ENCODE measurements at places on chromosomes 4 and X.

DNA sequence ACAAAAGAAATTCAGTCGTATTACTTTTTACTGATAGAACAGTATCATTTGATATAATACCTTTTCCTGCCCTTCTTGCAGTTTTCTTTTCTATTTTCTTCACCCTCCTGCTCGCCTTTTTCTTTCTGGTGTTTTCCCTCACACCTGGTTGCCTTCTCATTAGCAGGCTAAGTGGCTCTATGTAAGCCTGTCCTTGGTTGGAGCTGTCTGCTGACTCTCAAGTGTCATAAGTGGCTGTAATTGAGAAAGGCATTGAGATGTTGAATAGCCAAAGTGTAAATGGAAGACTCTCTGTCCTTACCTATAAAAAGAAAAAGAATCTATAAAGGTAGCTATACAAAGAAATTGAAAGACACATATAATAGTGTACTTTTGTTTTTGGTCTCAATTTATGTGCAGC, 180.7 kb downstream of the ADGRL3 start:
- DNase-seq, result no peak

DNA sequence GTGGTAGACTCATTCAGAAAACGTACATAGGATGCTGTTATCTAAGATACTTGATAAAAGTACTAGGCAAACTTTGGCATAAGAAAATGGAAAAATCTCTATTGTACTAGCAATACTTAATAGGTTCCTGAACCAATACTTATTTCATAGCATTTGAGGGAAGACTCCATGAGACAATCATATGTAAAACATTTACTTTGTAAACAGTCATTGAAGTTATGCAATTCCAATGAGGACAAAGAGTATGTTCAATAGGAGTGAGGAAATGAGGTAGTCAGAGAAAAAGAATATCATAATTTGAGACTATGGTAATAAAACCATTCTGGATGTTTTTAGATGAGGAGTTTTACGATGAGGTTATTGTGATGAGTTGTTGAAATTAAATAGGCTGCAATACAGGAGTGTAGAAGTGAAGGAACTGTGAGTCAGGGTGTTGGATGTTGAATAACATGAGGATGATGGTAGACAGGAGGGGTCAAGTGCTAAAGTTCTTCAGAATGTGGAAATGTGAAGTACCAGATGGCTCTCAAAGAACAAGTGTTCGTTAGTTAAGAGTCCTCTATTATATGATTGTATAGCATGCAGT, 397.9 kb downstream of the PPP3CA start:
- no peak for DNase-seq

GRCh38 chr4:93912146-93912545, 83.6 kb downstream of the ATOH1 start:
- no peak for DNase-seq

DNA sequence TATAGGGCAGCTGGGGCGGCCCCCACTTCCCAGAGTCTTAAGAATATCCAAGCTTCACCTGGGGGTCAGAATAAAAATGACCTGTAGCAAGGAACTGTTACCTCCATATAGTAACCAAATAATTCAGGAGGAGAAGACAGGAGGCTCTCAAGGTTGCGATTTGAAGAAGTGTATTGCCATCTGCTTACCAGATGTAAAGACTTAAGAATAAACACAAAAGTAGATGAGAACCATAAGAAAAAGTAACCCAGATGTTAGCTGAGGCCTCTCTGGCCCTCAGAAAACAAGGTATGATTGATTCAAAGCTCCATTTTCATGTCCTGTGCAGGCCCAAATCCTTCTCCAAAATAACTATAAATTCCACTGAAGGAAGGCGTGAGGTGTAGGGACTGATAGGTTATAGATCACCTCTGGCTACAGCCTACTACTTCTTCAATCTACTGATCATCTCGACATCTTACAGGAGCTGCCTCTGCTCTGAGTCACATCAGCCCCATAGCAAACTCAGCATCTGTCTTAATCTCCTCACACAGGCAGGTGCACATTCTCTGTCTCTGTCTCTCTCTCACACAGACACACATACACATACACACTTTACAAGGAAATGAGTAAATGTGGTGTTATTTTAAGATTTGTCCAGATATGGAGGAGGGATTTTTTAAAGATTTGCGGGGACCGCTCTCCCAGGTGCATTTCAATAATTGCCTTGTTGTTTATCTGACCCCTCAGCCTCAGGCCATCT, 193.9 kb upstream of the EDNRA start:
- no peak for DNase-seq

- DNase-seq, result no peak
Measured at GRCh38 chrX:150870487-150871340, 27.8 kb downstream of the CD99L2 start.

GRCh38 chr4:94338681-94339351, 3.8 kb downstream of the HPGDS start:
- DNase-seq, result no peak

DNA sequence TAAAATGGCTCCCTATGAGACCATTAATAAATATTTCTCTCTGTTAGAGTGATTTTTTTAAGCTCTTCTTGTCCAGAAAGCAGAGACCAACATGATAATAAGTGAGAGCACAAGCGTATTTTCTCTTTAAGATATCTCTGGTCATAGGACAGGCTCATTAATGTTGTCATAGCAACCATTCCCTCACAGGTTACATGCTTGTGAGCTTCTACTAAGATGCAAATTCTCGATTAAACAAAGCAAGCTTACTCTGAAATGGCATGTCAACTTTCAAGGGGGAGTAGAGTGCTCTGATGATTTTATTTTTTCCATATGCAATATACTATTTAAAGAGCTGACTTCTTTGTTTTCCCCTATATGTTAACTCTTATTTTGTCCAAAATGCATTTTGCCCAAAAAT, 487.2 kb upstream of the LCORL start:
- DNase-seq, result no peak

GRCh38 chr4:155569960-155570515, 96.6 kb upstream of the GUCY1A1 start:
- DNase-seq, result no peak

- no peak for DNase-seq
Measured at GRCh38 chr4:82721819-82722423, 76.7 kb downstream of the SCD5 start.

DNA sequence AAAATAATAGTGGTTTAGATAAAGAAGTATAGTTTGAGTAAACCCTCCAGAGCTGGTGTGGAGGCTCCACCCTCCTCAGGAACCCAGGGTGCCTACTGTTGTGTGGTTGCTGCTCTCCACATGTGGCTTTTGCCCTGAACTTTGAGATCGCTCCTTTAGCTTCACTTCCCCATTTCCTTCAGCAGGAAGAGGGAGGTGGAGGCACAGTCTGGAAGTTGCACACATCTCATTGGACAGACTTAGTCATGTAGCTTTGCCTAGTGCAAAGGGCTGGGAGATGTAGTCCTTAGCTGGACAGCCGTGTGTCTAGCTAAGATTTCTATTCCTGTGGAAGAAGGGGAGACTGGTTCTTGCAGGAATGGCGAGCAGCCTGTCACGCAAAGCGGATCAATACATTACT, 37.9 kb downstream of the RGS12 start:
- DNase-seq, result peak; percentile 58

DNA sequence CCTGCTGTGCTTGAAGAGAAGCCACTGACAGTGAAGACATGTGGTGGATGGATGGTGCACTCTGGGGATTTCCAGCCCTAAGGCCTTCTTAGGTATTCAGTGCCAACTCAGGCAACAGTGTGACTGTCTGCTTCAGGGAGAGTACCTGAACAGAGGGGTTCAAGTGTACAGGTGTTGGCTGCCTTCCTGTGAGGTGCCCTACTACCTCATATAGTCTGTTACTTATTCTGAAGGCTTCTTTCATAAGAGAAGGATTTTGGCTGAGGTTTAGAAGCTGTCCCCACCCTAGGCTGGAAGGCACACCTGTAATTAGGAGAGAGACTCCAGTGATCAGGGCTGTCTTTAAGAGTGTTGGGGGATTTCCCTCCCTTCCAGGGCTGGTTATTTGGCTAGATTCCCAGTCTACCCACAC, 1.8 kb downstream of the FTHL17 start:
- no peak for DNase-seq

GRCh38 chrX:115892056-115892708, 278.4 kb upstream of the AGTR2 start:
- DNase-seq, result no peak

GRCh38 chr4:156931267-156931666, 40.3 kb downstream of the PDGFC start:
- DNase-seq, result no peak

GRCh38 chr4:147942729-147943128, 210.8 kb downstream of the ARHGAP10 start:
- DNase-seq, result no peak

GRCh38 chrX:153474718-153475117, 4.3 kb upstream of the HAUS7 start:
- peak; percentile 20 for DNase-seq

DNA sequence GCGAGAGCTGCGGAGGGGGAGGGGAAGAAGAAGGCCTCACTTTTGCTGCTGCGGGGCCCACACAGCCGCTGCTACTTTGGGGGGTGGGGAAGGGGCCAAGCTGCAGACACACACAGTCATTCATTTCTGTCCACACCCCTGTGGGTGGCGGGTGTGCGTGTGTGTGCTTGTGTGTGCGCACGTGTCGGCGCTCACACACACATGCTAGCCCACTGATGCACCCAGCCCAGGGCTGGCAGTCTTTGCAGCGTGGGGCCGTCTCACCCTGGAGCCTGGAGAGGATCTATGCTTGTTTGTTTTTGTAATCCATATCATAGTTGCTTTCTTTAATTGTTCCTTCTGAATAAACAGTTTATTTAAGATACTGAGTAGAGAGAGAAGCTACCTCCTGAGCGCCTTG, 4.0 kb downstream of the DUSP9 start:
- no peak for DNase-seq

- no peak for DNase-seq
Measured at GRCh38 chrX:2673611-2674010, 17.5 kb upstream of the CD99 start.

GRCh38 chr4:82097504-82097903, 276.3 kb downstream of the HNRNPD start:
- DNase-seq, result no peak

DNA sequence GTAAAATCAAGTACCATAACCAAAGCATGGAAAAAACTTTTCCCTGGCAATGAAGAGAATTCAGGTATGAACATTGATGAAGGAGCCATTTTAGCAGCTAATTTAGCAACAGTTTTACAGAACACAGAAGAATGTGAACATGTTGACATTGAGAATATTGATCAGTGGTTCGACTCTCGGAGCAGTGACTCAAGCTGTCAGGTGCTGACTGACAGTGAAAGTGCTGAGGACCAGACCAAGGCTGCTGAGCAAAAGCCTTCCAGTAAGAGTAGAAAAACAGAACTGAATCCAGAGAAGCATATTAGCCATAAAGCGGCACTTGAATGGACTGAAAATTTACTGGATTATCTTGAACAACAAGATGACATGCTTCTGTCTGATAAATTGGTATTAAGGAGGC, 2.8 kb downstream of the TIGD2 start:
- DNase-seq, result no peak

DNA sequence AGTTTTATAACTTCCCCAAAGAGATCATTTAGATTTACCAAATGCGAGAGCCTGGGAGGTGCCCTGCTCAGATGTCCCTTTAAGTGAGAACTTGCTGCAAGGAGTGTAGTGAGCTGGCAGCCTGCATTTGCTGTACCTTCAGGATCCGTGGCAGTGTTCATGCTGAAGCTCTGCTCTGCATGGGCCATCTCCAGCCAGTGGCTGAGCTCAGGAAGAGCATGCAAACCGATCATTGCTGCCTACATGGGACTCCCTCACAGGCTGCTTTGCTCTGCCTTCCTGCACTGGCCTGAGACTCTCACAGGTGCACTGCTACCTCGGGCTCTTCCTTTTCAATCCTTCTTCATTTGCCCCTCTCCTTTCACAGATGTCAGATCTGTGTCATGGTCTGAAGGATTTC, 152.0 kb upstream of the SFRP2 start:
- no peak for DNase-seq

DNA sequence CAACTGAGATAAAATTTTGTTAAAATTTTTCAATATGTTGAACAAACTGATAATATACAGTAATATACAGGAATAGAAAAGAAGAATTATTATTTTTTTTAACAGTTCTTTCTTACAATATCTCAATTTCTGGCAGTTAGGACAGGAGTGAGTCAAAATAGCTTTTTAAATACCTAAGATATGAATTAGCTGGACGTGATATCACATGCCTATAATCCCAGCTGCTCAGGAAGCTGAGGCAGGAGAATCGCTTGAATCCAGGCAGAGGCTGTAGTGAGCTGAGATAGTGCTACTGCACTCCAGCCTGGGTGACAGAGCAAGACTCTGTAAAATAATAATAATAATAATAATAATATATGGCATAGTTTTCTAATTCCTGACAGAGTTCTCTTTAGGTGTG, 1039.3 kb downstream of the STPG2 start:
- DNase-seq, result no peak

DNA sequence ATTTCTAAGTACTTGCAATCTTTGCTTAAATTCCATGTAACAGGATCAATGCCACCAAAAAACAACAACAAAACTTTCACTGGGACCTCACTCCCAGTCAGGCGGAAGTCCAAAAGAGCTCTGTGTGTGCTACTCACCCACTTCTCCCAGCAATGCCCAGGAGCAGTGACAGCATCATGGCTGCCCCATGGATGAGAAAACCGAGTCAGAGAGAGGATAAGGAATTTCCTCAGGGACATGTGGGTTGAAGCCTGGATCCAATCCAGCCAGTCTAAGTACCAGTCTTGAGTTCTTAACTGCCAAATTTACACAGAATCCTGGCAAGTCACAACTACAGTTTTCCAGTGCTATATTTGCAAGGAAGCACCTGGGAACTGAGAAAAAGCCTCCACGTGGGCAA, 64.5 kb downstream of the STX18 start:
- no peak for DNase-seq

DNA sequence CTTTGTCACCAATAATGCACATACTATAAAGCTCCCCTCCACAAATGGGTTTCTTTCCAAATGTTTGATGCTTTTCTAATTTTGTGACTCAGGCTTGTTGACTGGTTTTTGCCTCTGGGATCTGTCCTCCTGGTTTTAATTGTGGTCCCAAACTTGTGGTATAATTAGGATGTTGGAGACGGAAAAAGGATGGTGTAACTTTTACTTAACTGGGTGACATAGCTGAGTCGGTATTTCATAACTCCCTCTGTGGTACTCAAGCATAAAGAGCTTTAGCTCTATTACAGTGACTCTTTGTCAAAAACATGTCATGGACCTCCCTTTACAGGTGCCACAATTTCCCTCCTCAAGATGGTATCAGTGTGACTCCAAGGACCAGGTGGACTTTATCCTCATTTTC, 119.7 kb upstream of the RBPJ start:
- peak; percentile 52 for DNase-seq

GRCh38 chrX:108642273-108642628, 94.1 kb downstream of the IRS4 start:
- DNase-seq, result no peak

GRCh38 chrX:13077168-13077567, 32.7 kb upstream of the FAM9C start:
- DNase-seq, result peak; percentile 84

- DNase-seq, result no peak
Measured at GRCh38 chr4:7328913-7329638, 105.7 kb downstream of the PSAPL1 start.

Measured in HL-60 (cell line).